ENCODE measurements at places on chromosomes 5 and 9.
A peak's percentile ranks its signal among the peaks of the same experiment; 100 is the strongest.

DNA sequence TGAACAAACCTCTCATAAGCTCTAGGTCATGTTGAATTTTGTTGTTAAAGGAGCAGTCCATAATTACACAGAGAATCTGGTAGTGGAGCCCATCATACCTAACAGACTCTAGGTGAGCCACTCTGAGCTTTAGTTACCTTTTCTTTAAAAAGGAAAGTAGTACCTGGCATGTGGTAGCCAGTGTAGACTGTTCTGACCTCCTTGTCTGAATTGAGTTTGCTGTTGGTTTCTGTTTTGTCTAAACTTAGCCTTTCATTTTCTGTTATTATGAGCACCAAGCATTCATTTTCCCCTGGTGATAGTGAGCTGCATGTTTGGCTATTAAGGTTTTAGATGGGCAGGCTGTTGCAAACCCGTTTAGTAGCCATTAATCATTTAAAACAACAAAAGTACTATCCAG is 112.2 kb downstream of the MAST4 start:
- no peak for DNase-seq

DNA sequence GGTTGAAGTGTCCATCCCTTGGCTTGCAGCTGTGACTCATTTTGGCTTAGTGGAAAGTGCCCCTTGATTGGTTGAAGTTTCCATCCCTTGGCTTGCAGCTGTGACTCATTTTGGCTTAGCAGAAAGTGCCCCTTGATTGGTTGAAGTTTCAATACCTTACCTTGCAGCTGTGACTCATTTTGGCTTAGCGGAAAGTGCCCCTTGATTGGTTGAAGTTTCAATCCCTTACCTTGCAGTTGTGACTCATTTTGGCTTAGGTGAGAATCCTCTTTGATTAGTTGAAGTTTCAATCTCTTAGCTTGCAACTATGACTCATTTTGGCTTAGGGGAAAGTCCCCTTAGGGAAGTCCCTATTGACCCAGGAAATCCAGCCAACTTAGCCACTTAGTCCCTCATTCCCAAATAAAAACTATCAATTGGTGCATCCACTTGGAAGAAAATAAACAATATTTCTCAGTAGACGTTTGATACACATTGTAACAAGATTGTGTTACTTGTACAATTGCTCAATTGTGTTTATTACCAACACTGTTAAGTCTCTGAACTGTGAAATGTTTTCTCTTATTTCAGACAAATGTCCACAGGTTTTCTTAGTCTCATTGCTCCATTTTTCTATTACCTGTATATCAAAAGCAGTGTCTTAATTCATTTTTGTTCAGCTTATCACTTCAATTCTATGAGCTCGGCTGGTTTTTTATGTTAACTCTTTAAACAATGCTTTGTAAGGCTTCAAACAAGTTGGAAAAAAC is 2308.8 kb upstream of the ACO1 start:
- no peak for DNase-seq

- DNase-seq = no peak
These were observed 31.9 kb downstream of the RXRA start for GRCh38 chr9:134358026-134358661.

DNA sequence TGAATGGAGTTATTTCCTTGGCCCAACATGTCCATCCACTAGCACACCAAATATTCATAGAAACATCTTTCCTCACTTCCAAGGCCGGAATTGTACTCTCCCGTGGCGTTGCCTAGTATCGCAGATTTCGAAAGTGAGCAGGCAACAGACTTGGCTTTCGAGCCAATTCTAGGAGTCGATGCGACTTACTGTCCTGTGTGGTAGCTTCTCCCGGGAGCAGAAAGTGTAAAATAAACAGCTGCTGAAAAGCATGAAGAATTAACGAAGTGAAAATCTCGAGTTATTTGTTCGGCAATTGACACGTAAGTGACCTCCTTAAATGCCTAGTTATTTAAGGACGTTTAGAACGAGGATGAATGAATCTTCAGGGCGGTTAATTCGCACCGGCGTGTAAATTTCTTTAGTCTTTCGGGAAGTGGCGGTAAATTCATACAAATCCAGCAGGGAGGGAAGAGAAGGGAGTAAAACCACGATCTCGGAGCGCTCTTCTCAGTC is 449 bp upstream of the PCSK5 start:
- DNase-seq = no peak

GRCh38 chr5:156716591-156717380 is 133.3 kb upstream of the PPP1R2B start:
- DNase-seq = no peak

DNA sequence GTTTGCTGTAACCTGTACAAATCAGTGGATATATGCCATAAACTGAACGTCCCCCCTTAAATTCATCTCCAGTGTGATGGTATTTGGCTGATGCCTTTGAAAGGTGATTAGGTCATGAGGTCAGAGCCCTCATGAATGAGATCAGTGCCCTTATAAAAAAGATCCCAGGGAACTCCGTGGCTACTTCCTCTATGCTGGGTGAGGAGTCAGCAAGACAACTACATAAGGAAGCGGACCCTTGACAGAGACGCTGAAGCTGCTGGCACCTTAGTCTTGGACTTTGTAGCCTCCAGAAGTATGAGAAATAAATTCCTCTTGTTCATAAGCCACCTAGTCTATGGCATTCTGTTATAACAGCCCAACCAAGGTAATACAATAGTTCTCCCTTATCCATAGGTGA is 215.1 kb upstream of the ZNF608 start:
- DNase-seq = no peak

DNA sequence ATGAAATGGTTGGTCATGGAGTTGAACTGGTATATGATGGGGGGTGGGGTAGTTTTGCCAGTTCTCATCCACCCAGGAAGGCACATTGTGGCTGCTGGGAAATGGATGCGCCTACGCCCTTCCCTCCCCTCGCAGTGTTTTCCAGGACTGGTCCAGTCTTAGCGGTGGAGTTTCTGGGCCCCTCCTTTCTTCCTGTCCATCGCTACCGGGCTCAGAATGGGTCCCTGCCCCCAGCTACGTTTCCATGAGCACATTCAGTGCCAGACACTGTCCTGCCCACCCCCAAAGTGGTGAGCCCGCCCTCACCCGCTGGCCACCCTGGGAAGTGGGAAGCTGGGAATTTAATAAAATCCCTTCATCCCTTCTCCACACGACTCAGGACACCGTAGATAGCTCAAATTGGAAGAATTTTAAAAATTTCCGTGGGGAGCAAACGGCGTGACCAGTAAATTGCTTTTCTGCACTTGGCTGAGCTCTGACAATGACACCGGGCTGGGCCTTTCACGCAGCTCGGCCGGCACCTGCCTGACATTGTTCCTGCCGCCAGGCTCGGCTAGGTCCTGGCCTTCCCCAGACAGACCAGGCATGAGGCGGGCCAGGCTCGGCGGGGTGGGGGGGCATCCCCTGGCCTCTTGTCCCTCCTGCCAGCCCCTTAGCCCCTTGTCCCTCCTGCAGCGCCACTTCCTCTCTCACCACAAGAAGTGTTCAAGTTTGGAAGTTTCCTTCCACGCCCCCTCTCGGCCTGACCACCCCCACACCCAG is 3.6 kb downstream of the FGF18 start:
- peak; percentile 52 for DNase-seq

- DNase-seq = no peak
These were observed 286.1 kb downstream of the ARHGAP26 start for GRCh38 chr5:143056339-143056704.

- DNase-seq = no peak
These were observed 26.0 kb downstream of the ZCCHC7 start for GRCh38 chr9:37146410-37146809.

GRCh38 chr5:179729727-179730126 is 2.9 kb upstream of the MAML1 start:
- no peak for DNase-seq

- DNase-seq = no peak
These were observed 654.1 kb downstream of the RAB3C start for GRCh38 chr5:59236986-59237385.

GRCh38 chr9:128943832-128944620 is 3.4 kb downstream of the DOLK start:
- no peak for DNase-seq

DNA sequence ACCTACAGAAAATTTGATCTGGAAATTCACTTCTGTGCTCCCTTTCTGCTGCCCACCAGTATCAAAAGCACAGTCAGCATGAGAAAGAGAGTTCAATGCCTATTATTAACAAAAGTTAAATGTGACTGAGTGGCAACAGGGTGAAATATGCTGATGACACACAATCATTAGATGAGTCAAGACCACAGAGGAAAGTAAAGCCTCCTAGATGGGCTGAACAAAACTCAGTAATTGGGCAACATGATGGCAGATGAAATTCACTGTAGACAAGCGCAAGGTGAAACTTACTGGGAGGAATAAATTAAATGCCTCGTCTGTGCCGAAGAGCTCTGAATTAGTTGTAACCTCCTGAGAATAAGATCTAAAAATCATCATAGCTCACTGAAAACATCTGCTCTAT is 752.8 kb downstream of the IRX1 start:
- DNase-seq = no peak

DNA sequence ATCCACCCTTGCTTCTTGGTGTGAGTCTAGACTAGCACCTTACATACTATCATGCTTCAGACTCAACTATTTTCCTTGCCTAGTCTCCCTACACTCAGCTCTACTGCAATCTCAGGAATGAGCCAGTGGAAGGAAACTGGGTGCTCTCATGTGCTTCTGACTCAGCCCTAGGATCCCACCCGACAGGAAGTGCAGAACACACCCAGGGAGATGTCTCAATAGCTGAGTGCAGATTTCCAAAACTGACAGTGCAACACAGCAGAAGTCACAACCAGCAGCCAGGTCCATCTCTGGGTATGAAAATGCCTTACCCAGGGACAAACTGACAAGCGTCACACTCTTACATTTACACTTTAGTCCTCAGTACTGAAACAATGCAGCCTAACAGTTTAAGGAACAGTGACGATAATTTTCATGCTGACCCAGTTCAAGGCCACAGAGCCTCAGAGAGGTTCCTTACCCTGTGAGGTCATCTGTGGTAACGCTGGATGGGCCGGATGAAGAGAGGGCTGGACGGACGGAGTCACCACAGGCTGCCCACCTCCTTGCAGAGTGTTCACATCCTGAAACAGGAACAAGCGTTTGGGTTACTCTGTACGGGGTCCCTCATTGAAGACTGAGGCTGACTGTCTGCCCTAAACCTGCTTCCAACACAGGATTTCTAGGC is 33.0 kb downstream of the FKBP15 start:
- no peak for DNase-seq

GRCh38 chr9:81562231-81563019 is 126.9 kb downstream of the TLE1 start:
- DNase-seq = no peak

GRCh38 chr5:132500931-132501628 is 10.5 kb upstream of the IRF1 start:
- peak; percentile 68 for DNase-seq

DNA sequence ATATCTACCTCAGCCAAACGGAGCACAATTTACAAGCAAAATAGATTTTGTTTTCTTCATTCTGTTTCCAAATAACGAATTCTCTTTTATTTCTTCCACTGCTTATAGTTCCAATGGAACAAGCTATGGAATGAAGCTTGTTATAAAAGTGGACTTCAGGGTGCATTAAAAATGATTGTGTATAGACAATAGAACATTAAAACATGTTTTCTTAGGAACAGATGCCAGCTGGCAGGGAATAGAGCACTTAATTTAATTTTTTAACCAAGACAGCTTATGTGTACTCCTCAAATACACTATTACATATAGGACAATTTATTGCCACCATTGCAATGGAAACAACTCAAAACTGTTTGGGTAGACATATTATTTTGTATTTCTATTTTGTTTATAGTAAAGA is 860.1 kb upstream of the TYRP1 start:
- no peak for DNase-seq

- DNase-seq = no peak
These were observed 111.1 kb upstream of the DAPK1 start for GRCh38 chr9:87386490-87387025.

DNA sequence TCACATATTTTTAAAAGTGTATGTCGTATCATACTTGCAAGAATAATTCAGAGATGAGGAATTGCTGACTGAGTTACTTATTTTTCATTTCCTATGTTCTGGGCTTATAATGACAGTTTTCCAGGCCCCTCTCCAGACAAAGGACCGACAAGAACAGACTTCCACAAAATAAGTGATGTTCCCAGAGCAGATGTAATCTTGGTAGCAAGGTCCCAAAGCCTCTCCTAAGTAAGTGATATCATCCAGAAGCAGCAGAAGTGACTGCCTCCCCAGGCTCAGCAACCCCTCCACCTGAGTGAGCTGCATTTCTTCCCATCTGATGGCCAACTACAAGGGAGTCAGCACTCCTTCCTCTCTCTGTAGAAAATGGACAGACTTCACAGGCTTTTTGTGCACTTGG is 57.1 kb downstream of the SEMA6A start:
- DNase-seq = no peak

GRCh38 chr5:44727100-44727499 is 81.6 kb upstream of the MRPS30 start:
- no peak for DNase-seq

DNA sequence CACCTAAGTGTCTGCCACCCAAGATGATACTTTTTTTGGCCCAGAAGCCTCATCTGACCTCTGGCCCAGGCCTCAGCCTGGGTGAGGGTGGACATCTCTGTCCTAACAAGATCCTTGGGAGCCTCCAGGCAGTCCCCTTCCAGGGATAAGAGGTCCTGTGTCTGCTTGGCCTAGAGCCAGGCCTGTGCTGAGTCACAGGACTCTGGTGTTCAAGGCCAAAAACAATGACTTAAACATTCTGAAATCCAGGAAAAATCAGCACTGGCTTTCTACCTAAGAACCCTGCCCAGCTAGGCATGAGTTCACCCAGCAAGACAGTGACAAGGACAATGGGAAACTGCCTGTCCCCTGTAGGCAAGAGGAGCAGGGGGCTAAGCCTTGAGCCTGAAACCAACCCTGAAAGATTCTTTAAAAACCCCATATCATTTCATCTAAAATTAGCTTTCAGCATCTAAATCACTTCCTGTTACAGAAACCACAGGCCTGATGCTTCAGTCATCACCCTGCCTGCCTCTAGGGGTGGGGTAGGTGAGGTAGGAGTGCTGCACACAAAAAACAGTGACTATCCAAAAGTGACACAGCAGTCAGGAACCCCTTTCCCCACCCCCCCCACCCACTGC is 29.9 kb downstream of the CSF2 start:
- DNase-seq = no peak
